Heart right ventricle (tissue), 16 donors: ENCODE measurements at places on chromosomes 3 and 15.

- peak; percentile 65 for DNase-seq
Observed at GRCh38 chr3:46998121-46998851, 18.8 kb downstream of the NBEAL2 start.

DNA sequence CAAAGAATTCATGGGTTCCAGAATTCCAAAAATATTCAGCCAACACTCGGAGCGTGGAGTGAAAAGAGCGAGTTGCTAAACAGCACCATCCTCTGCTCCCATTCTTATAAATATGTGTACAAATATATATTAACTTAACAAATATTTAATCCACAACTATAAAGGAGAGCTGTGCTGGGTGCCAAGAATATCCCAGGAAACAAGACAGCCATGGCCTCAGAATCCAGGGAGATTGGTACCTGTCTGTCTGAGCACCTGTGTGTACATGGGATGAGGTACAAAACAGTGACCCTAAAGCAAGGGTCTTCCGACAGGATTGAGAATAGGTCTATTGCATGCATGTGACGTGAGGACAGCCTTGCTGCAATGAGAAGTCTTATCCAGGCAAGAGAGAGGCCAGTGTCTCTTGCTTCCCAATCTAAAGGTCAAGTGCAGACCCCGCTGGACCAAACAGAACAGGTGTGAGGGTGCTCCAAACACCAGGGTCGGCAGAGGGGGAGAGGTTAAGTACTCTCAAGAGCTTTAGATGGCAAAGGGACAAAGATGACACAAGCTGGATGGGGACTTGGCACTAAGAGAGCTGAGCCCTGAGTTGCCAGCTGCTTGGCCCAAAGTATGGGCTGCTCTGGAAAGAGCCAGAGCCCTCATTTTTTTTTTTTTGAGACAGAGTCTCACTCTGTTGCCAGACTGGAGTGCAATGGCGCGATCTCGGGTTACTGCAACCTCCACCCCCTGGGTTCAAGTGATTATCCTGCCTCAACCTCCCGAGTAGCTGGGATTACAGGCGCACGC is 36.2 kb downstream of the HOMER2 start:
- peak; percentile 11 for DNase-seq

DNA sequence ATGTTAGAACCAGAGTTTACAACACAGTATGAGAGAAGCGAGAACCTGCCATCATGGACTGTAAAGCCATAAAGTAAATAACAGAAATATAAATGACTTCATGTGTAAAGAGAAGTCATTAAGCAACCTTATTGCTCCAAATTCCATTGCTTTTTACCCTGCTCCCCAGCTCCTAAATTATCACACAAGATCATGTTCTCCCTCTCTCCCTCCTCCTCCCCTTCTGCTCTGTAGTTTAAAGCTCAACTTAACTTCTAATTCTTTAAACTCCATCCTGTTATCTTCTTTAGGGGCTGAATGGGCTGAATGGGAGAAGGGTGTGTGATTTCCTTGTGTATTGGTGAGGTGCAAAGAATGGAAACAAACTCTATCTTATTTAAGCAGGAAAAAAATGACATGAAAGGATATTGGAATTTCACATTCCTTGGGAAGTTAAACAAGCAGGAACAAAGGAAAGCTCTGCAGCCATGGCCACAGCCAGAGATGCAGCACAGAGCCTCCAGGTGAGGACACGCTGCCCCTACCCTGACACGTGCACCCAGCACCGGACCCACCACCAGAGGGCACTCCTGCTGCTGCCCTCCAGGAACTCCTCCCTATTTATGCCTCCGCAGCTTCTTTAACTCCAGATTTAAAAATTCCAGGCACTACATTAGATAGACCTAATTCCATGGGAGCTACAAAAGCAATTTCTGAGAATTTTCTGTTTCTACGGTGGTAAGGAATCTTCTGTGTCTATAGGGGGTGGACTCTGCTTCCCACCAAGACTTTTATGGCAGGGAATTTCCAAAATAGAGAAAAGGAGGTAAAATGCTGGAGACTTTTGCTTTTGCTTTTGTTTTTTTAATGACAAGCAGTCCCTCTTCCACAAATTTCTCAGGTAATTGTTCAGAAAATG is 76.9 kb upstream of the ABI3BP start:
- DNase-seq: peak; percentile 17

DNA sequence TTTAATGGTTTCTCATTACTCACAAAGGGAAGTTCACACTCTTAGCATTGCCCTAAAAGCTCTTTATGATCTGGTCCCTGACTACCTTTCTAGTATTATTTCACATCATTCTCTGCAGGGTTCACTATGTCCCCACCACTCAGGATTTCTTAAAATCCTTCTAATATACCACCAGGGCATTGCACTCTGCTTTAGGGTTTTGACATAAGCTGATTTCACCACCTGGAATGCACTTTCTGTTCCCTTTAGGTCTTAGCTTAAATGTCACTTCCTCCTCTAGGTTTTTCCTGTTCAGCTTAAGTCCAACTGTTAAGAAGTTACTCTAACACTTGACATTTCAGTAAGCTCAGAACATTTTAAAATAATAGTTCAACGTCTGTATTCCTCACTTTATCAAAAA is 81.7 kb downstream of the HCN4 start:
- DNase-seq: no peak

DNA sequence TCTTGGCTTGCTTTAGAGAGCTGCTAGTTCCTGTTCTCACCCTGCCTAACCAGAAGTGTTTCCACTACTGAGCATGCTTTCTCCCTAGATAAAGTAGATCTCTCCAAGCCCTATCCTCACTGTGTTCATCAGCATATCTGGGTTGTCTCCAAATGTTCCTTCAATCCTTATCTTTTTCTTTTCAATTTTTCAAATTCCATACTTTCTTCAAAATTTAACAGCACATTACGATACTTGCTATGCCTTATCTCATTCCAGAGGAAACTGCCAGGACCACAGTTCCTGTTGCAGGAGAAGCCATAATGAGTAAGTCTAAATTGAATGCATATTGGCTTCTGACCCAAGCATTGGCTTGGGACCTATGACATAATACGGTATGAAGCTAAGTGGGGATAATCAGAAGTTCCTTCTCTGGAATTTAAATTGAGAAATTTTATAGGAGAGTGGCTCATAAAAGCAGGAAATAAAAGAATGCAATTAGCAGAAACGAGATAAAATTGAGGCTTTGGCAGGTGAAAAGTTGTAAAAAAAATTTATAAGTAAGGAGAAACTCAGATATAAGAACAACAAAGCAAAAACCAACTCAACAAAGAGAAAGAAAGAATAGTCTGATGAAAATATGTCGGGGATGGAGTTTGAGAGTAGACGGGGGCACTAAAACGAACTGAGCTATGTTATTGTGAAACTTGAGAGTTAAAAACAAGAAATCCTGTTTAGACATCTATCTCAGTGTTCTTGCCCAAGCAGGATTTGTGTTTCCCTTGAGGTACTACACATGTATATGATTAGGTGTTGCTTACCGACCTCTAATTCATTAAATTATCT is 631.7 kb upstream of the CCDC54 start:
- no peak for DNase-seq

DNA sequence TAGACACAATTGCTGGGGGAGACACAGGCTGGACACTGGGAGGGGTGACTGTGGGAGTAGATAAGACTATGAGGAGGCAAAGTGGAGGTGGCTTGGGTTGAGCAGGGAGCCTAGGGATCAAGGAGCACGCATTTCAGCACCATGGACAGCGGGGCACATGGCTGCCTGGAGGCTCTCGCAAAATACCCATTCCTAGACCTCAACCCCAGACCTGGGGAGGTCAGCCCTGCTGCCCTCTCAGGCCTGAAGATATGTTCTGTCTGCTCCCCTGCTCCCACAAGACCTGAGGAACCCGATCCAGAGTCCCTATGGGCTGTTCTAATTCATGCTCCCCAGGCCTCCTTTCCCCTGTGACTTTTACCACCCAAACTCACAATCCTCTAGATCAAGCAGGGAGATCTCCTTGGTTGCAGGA is 16.0 kb upstream of the CPEB1 start:
- DNase-seq: peak; percentile 26

DNA sequence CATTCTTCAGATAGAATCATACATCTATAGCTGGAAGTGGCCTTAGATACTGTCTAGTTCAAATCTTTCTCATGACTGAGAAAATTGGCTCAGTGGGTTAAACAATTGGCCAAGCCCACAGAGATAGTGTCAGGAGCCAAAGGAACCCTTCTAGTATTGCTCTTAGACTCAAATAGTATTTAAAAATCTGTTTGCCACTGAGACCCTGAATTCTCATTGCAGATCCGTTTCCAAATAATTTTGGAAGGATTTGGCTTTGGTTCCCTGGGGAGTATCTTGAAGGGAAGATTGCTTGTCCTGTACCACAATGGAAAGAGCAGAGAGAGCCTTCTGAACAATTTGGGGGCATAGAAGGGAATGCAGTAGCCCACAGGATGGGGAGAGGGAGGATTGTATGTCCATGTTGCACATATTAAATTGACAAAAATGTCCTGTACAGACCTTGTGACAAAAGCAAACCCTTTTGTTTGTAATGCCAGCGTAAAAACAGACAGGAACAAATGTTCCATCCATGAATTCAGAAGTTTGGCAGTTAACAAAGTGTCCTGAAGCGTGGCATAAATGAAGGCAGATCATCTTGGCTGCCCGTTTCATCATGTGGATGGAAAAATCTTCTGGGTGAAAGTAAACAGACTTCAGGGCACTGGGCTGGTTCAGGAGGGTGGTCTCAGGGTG is 156.4 kb upstream of the RASGRP1 start:
- no peak for DNase-seq

GRCh38 chr3:179179979-179180759 is 32.0 kb downstream of the PIK3CA start:
- no peak for DNase-seq

DNA sequence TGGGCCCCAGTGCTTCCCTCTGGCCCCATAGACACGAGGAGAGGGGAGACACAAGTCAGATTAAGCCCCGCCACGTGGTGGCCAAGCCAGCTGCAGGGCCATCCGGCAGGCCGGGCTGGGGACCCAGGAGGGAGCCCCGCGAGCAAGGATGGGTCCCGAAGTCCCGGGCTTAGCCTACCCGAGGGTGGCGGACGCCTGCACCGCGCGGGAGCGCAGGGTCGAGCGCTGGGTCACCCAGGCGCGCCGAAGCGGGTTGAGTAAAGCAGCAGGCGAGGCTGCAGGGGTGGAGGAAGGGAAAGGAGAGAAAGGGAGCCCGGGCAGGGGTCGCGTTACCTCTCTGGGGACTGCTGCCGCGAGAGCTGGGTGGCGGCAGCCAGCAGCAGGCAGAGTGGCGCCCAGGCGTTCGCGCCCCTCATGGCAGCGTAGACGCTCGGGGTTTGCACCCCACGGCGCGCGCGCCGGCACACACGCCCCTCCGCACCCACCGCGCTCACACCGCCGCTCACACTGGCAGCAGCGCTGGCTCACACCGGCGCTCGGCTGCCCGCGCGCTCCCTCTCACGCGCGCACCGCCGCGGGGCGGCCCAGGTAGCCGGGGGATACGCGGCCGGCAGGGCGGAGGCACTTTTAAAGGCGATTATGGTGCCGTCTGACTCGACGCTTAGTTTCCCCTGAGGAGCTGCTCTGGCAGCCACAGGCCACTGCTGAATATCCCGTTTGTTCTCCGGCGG is at the start of gene PCOLCE2:
TSS of gene PCOLCE2 (minus strand) at position 603 of the 731 bp plus-strand sequence. CDS start at position 416, 187 bp downstream.
- no peak for DNase-seq

DNA sequence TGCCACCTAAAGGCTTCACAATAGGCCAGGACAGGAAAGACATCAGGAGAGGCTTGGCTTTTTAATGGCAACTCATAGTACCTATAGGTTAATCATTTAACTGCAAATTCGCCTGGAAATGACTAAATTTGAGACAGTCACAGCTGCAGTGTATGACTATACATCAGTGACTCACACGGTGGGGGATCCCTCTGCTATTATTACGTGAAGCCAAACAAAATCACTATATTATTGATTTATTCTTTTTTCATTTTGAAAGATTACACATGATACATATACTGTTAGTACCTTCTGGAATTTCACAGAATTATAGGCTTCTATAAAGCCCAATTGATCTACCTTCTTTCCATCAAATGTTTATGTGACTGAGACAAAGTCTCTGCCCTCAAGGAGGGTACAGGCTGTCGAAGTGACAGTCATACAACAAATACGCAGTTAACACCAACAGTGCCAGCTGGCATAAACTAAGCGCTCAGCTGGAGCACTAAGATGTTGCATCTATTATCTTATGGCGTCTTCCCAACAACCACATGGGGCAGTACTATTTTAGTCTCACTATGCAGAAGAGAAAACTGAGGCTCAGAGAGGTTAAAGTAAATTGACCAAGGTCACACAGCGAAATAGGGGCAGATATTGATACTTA is 82.0 kb upstream of the LMOD3 start:
- DNase-seq: no peak

DNA sequence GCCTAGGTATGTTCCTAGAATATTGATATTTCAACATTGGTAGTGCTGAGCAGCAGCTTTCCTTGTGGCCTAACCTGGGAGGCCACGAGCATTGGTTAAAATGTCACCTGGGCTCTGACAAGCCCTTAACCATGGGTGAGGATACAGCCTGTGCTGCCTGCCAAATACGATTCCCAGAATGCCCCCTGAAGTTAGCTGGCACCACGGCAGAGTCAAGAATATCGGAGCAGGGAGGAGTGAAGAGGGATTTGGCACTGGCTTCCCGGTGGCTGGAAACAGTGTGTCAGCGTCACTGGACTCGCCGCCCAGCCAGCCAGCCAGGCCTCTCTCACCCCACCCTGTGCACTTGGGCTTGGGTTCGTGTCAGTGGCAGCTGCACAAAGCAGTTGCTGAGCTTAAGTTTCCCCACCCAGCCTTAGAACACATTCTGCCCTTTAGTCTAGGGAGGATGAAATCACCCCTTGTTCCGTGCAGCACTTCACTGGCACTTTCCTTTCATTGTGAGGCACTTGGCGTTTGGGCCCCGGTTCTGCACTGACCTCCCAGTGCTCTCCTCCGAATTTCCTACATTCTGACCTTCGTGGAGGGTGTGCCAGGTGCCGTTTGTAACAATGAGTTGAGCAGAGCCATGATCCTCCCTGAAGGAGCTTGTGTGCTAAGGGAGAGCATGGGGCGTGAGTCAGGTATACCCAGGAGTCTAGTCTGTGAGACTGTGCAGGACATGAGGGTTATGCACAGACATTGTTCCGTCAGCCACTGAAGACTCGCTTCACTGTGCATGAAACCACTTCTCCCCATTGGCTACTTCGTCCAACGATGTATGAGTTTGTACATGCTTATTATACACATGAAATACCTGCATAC is 152.8 kb upstream of the BHLHE40 start:
- DNase-seq: peak; percentile 85

DNA sequence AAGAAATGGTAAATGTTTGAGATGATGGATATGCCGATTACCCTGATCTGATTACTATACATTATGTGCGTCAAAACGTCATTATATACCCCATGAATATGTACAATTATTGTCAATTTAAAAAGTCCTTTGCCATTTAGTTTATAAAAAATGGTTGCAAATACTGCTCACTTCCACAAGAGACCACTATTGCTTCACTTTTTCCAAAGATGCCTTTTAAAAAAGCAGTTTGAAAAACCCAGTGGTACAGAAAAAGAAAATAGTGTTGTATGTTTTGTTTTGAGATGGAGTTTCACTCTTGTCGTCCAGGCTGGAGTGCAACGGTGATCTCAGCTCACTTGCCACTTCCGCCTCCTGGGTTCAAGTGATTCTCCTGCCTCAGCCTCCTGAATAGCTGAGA is 39.3 kb downstream of the EDEM1 start:
- no peak for DNase-seq

GRCh38 chr3:82002491-82002890 is 241.0 kb upstream of the GBE1 start:
- no peak for DNase-seq

- no peak for DNase-seq
Observed at GRCh38 chr3:5086708-5087107, 35.4 kb upstream of the ARL8B start.
